ENCODE measurements at places on chromosomes 6 and 20. TPM values are rescaled to one million over a fixed set of nuclear protein-coding genes. Genes with fewer than 3 reads are reported as not detected.

- no peak for DNase-seq
Observed at GRCh38 chr20:3130051-3130600, 29.5 kb downstream of the FASTKD5 start.

GRCh38 chr6:143621159-143621873, 56.4 kb upstream of the PHACTR2 start:
- DNase-seq: no peak

DNA sequence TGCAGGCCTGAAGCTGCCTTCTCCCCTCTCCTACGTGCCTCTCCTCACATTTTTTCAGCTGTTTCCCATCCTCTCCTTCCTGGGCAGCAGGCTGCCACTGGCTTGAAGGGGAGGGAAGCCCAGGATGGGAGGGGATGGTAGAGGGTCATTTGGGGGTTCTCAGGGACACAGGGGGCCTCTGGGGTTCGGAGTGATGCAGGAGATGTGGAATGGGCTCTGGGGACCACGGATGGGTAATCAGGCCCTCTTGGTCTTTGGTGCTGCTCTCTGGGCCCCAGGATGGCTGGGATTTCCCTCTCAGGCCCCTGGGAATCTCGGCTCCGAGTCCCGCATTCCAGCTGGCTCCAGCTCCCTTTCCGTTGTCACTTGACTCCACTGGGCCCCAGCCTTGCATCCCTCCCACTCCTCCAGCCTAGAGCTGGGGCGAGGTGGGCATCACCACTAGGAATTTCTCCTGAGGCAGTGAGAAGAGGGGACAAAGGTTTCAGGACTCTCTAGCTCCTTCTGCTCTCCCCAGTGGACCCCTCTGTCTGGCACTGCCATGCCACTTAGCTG, 2.0 kb upstream of the DDR1 start:
- no peak for DNase-seq

DNA sequence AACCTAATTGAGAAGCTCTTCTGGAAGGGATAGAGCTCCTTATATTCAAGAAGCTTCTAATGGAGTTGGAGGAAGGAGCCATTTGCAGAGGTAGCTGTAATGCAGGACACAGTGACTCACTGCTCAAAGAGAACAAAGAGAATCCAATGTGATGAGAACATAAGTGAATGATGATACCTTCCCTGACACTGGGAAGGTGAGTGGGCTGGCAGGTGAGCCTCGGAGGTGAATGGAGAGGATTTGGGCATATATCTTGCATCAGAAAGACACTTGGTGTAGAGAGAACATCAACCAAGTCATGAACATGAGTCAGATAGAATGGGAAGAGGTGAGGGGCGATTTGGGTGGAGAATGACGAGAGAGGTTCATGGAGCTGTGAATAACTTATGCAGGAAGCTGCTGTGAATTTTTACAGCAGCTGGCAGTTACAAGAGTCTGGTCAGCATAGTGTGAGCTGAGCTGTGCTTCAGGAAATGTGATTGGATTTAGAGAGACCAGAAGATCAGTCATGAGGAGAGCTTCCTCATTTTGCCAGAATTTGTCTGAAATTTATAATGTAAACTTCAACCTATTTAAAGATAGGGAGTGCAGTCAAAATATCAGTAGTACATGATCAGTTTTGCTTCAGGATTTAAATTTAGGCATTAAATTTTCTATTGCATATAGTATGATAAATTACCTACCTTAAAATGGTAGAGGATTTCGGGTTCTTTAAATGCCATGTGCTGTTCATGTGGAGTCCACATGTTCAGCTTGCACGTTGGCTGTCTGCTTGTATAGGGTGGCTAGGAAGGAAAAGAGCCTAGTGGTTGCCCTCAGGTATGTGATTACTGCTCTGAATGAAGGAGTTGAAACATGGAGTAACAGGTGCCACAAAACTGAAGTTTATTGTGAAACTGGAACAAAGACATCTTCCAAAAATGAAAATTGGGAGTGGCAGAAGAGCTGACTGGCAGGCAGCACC, 59.2 kb upstream of the KIF25 start:
- no peak for DNase-seq

PGBD1 gene
- total RNA-seq: 3.8 TPM
